ENCODE measurements at places on chromosomes 7 and 10.

DNA sequence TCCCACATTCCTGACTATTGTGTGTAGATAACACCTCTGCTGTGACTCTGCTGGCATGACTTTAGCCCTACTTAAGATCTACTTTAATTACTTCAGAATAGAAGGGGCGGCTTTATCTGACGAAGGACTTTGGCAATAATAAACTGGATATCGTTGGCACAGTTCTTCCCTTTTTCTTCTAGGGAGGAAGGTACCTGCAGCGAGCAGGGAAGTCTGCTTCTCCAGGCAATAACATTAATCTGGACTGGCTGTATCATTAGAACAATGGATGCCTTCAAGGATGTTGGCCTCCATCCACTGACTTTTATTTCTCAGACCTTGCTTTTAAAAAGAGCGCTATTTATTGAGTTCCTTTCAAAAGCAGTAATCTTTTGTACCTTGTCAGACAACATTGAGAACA is 172.6 kb upstream of the THSD7A start:
- no peak for DNase-seq

DNA sequence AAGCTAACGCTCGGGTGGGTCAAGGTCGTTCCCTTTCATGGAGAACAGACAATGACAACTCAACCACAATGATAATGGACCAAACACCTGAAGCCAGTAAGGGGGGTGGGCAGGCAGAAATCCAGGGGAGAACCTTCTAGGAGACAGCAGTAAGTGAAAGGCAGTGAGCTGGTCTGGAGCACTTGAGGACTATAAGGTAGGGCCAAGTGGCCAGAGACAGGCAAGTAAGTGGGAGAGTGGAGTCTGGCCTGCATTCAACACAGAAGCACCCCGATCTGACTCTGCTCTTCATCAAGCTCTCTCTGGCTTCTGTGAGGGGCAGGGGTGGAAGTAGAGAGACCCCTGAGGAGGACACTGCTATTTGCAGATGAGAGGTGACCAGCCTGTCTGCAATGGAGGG is 7.7 kb upstream of the IKZF1 start:
- no peak for DNase-seq

DNA sequence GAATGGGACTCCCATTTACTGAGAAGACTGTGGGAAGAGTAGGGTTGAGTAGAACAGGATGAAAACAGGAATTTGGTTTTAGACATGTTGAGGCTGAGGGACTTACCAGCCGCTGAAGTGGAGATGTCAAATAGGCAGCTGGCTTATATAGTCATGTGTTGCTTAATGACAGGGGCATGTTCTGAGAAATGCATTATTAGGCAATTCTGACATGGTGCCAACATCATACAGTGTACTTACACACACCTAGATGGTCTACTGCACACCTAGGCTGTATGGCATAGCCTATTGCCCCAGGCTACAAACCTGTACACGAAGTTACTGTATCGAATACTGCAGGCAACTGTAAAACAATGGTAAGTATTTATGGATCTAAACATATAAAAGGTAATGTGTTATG is 17.5 kb downstream of the ARL3 start:
- no peak for DNase-seq

GRCh38 chr10:45368181-45368580 is 5.8 kb upstream of the ALOX5 start:
- no peak for DNase-seq

GRCh38 chr7:50812841-50813475 is 30.3 kb upstream of the GRB10 start:
- no peak for DNase-seq

All from stimulated activated CD8-positive, alpha-beta memory T cell treated with anti-CD3 and anti-CD28 coated beads, Interleukin-15, amount 100 ng/mL, for 1 hour (primary cell).